Fibroblast of villous mesenchyme (primary cell): ENCODE measurements at places on chromosomes 13 and 19. TPM values are rescaled to one million over a fixed set of nuclear protein-coding genes. Genes with fewer than 3 reads are reported as not detected.

DNA sequence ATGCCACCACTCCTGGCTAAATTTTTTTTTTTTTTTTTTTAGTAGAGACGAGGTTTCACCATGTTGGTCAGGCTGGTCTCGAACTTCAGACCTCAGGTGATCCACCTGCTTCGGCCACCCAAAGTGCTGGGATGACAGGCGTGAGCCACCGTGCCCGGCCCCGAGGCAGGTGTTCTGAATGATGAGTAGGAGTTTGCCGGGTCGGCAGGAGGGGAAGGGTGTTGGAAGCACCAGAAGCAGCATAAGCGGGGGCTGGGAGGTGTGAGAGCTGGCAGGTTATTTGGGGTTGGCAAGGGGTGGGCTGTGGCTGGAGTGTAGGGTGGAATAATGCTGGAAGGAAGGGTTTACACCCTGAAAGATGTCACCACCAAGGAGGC, 1.8 kb downstream of the SPPL2B start:
- no peak for DNase-seq

GRCh38 chr19:11649941-11650340, 52.7 kb downstream of the ZNF627 start:
- DNase-seq: no peak

DNA sequence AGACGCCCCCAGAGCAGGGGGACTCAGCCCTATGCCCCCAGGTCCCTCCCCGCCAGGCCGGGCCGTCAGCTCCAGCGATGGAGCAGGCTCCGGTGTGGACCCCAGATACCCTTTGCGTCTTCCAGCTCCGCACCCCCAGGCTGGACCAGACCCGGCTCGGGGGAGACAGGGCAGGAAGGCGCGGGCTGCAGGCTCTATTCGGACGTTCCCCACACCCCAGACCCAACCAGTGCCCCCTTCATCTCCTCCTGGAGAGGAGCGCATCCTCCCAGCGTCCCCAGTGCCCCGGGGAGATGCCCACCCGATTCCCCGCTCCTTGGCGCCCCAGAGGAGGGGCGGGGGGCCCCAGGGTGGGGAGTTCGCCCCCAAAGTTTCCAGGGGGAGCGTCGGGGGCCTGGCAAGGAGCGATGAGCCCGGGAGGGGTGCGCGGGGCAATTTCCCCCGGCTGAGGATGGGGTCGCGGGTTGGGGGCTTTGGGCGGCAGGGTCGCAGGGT, 389 bp downstream of the LINGO3 start:
- DNase-seq: no peak

CFD gene
- 3.9 TPM in 2 replicates for total RNA-seq

DNA sequence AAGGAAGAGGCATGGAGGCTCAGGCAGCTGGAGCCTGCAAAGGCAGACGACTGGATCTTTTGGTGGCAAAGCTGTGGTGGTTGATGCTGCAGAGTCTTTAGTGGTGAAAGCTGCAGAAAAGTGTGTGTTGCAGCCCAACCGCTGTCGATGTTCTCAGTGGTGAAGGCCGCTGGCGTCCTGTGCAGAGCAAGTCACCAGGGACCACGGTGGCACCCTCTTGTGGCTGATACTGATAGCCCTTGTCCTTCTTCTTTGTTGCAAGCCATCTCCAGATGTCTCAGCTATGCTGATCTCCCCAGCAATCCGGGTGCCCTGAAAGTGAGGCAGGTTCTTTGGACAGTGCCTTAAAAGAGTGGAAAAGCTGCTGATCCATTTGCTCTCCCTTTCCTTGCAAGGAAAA, 610.9 kb upstream of the PCDH9 start:
- DNase-seq: no peak

DNA sequence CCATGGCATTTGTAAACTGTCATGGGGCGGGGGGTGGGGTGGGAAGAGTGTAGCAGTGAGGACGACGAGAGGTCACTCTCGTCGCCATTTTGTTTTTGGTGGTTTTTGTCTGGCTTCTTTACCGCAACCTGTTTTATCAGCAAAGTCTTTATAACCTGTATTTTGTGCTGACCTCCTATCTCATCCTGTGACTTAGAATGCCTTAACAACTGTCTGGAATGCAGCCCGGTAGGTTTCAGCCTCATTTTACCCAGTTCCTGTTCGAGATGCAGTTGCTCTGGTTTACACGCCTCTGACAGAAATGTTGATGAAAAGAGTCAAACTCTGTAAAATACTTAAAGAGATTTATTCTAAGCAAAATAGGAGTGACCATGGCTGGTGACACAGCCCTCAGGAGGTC, 852.0 kb downstream of the DACH1 start:
- DNase-seq: no peak

- DNase-seq: no peak
These were observed 3.8 kb downstream of the LCP1 start for GRCh38 chr13:46178143-46178542.
